Left hindlimb (tissue), 1 donor: ENCODE measurements at places on chromosomes 2 and 18.

GRCh38 chr2:20620696-20621365, 30.1 kb downstream of the HS1BP3 start:
- peak; percentile 15 for DNase-seq

DNA sequence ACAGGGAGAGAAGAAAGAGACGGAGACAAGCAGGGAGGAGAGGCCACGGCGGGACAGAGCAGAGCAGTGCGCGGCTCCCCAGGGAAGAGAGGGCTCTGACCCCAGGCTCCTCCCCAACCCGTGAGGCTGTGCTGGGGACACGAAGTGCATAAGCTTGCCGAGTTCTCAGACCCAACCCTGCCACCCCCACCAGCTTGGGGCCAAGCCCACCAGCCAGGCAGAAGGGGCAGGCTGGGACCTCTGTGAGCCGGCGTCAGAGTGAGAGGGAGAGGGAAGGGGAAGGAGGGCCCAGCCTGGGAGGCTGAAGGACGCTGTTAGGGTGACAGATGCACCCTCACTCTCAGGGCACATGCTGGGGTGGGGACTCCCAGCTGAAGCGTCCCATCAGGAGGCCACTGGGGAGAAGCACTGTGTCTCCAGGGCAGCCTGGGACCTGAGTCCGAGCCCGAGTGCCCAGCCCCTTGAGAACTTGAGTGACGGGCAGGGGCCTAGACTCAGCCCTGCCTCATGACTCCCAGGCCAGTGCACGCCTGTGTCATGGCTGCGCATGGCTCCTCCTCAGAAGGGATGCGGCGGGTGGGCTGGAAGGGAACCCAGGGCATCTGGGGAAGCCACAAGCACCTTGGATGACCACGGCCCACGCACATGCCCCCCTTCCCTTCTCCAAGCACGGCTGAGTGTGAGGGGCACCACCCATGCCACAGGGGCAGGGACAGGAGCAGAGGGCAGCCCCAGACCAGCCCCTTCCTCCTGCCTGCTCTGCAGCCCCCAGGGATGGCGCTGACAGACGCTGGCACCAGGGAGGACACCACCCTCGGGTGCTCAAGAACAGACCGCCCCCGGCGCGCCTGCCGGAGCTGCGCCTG, 31.0 kb downstream of the MTERF4 start:
- DNase-seq: peak; percentile 23

GRCh38 chr2:23452853-23453420, 68.0 kb downstream of the KLHL29 start:
- peak; percentile 75 for DNase-seq

DNA sequence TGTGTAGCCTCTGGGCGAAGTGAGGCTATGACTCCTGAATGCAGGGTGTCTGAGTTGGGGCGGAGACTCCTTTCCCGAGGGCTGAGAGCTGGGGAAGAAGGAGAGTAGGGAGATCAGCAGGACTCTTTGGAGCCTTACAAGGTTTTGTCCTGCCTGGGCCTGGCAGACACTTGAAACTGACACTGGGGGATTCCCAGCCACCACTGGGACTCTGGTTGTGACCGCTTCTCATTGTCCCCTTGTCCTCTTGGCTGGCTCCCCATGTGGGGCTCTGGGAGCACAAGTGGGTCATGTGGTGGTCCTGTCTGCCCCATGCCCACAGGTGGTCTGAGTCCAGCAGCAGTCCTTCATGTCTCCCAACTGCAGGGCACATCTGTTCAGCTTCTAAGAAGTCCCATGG, 78.2 kb upstream of the MGAT4A start:
- DNase-seq: no peak

GRCh38 chr18:24488824-24489493, 28.5 kb downstream of the HRH4 start:
- no peak for DNase-seq

- no peak for DNase-seq
Observed at GRCh38 chr2:101771910-101772321, 74.4 kb downstream of the MAP4K4 start.

- DNase-seq: no peak
Observed at GRCh38 chr18:67717800-67718199, 201.3 kb upstream of the DSEL start.

GRCh38 chr18:11849279-11849678, 1.9 kb upstream of the CHMP1B start:
- DNase-seq: no peak

- no peak for DNase-seq
Observed at GRCh38 chr2:850429-850828, 100.2 kb upstream of the SNTG2 start.

DNA sequence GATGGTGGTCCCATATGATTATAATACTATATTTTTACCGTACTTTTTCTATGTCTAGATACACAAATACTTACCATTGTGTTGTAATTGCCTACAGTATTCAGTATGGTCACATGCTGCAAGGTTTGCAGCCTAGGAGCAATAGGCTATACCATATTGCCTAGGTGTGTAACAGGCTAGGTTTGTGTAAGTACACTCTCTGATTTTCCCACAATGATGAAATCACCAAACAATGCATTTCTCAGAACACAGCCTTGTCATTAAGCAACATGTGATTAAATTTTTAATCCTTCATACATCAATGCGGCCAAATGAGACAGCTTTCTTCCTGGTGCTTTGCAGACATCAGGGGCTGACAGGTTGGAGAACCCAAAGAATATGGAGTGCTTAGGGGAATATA, 37.3 kb downstream of the ADD2 start:
- no peak for DNase-seq

DNA sequence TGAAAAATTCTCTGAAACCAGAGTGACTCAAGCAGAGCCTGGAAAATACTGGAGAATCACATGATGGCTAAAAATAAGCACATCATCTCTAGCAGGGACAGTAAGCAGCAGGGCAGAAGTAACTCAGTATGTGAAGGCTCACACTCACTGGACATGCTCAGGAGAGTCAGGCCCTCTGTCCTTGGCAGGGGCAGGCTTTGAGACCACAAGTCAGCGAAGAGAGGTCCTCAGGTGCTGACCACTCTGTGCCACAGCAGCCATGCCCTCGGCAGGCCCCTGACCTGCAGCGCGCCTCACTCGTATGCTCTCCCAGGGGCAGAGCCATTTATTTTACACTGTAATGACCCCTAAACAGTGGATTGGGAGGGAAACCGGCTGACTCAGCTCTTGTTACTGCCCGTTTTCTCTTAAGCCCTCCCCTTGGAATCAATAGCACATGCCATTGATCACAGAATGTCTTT, 76.8 kb downstream of the MAPRE2 start:
- DNase-seq: no peak

DNA sequence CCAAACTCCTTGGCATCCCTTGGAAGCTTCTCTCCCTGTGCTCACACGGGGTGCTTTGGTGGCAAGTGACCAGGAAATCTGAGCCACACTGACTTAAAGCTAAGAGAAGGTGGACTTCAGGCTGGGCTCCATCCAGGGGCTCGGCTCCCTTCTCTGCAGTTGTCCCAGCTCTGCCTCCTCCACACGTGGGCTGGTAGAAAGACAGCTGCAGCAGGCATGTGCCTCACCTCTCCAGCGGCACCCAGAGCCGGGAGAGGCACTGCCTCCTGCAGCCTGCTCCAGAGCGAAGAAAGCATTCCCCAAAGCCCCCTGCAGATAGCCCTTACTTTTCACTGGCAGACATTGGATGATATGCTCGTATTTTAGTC, 11.3 kb downstream of the KCNF1 start:
- no peak for DNase-seq

DNA sequence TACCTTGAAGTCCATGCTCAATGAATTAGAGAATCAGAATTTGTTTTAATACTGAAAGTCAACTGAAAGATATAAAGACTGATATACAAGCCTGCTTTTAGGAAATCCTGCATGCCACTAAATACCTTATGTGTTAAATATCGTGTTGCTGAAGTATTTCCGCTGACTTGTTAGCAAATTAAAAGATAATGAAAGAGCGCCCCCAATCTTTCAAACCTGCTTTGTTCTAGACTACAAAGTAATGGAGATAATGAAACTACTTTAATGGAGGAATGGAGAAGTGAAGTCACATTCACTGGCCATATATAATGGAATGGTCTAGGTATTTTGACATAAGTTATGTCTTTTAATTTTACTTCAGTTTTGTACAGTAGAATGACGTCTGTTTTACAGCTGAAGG, 95.7 kb downstream of the ASXL3 start:
- DNase-seq: no peak

DNA sequence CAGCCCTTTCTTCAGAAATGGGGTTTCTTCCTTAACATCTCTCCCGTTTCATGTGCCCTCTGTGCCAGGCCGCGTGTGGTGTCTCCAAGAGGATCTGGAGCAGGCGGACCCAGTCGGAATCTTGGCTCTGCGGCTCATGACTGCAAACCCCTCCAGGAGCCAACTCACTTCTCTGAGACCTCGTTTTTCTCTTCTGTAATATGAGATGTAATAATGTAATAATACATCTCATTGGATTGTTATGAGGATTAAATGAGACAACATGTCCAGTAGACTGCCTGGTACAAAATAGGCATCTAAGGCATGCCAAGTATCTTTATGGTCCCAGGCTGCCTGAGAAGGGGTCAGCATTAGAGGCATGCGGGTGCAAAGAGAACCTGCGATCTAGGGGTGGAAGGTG, 221.3 kb upstream of the REV1 start:
- peak; percentile 61 for DNase-seq

DNA sequence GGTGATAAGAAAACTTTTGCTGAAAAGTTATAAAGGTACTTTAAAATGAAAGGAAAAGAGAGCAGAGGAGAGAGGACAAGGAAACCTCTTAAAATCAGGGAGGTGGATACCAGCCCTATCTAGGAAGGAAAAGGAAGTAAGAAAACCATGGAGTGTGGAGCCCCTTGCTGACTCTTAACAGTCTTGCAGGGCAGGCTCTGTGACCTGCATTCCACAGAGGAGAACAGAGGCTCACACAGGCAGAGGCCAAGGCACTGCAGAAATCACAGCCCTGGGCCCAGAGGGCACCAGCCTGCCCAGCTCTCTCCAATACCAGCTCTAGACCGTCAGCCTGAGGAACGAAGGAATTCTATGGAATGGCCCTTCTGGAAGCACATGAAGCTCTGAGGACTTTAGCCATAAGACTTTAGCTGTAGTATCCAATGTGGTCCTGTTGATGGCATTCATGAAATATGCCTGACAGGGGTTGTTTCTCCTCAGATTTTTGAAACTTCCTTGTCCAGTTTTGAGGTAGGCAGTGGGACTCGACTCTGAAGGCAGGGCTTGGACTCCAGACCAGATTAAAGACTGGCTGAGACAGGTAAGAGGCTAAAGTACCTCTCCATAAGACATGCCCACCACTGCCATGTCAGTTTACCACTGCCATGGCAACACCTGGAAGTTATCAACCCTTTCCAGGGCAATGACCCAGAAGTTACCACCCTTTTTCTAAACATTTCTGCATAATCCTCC, 216.3 kb downstream of the ANAPC1 start:
- no peak for DNase-seq

DNA sequence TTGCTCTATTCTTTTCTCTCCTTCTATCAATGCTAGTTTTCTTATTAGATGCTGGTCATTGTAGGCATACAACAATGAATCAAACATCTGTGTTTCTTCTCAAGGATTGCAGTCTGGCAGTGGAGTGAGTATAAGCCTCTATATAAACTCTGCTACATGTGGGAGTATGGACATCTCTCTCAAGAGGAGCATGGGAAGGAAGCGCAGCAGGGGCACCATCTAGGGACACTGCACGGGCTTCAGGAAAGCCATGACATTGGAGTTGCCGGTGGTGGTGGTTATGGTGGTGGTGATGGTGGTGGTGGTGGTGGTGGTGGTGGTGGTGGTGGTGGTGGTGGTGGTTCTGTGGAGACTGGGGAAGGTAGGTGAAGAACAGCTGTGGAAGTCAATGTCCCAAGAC, 462.6 kb downstream of the RNF144A start:
- DNase-seq: no peak

DNA sequence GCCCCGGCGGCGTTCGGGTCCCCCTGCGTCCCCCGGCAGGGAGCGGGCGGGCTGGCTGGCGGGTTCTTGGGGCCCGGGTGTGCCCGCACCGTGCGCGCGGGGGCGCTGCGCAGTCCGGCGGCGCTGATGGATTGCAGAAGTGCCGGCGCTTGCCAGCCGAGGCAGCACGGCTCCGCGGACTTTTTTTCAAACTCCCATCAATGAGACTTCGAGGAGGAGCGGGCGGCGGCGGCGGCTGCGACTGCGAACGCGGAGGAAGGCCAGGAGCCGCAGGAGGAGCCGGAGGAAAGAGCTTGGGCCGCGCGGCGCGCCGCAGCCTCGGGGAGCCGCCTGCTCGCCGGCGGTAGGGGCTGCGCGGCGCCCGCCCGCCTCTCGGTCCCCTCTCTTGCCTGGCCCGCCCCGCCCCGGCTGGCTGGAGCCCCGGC, at the start of gene GLI2:
Gene GLI2, plus strand, starts transcription at position 123 of the 425 bp plus-strand sequence. CDS start 61,453 bp downstream, outside the sequence.
- peak; percentile 89 for DNase-seq

GRCh38 chr2:36697424-36698066, 1.0 kb downstream of the VIT start:
- no peak for DNase-seq

DNA sequence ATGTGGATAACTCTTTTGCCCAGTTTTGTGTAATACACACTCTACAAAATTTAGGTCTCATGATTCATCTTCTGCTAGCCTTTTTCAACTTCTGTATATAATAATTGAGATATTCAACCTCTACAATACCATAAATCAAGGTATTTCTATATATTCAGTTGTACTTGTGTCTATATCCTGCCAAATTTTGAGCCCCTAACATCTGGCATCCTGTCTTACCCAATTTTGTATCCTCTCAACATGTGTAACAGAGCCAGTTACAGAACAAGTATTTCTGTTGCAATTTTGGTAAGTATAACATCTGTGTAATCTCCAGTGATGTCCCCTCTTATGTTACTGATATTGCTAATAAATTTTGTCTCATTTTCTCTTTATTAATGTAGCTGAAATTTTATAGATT, 145.8 kb downstream of the TRIB2 start:
- DNase-seq: no peak

DNA sequence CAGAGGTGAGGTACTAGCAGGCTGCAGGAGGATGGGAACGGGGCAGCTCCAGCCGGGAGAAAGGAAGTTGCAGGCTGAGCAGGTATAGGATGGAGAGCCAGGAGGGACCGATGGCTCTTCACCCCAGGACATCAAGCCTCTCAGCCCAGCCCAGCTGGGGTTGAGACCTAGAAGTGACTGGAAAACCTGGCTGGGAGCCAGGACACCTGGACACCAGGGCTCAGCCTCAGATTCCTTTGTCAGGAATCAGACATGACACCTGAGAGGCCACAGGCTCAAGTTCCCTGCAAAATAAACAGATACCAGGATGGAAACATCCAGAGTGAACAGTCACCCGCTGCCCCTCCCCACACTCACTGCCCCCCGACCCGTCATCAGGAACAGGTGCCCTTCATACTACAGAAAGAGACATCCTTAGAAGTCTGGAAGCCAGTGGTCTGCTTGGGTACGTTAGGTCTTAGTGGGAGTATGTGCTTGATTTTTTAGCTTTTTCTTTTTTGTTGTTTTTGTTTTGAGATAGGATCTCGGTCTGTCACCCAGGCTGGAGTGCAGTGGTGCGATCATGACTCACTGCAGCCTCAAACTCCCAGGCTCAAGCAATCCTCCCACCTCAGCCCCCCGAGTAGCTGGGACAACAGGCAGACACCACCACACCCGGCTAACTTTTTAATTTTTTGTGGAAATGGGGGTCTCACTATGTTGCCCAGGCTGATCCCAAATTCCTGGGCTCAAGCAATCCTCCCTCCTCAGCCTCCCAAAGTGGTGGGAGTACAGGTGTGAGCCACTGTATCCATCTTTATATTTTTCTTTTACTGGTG, 95.7 kb upstream of the STPG4 start:
- DNase-seq: no peak

GRCh38 chr18:26561769-26562168, 13.4 kb upstream of the KCTD1 start:
- no peak for DNase-seq

- no peak for DNase-seq
Observed at GRCh38 chr2:184371641-184372040, 226.7 kb upstream of the ZNF804A start.
